Activated CD4-positive, alpha-beta T cell treated with anti-CD3 and anti-CD28 coated beads, Interleukin-2, amount 50 U/mL, for 16 hours (primary cell): ENCODE measurements at places on chromosomes 5 and 9.

DNA sequence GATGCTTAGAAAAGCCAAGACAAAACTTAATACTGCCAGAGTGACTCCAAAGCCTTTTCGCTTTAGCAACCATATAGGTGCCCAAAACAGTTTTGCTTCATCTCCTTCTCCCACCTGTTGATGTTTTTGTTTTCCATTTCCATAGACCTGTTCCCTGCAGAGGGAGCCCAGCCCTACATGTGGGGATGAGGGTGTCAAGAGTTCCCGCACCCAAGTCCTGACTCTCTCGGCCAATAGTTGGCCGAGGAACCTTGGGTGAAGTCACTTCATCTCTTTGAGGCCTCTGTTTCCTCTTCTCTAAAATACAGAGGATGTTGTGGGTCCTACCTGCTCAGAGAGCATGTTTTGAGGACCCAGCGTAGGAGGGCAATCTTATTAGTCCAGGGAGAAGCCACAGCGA is 38.5 kb upstream of the LCP2 start:
- DNase-seq: no peak

DNA sequence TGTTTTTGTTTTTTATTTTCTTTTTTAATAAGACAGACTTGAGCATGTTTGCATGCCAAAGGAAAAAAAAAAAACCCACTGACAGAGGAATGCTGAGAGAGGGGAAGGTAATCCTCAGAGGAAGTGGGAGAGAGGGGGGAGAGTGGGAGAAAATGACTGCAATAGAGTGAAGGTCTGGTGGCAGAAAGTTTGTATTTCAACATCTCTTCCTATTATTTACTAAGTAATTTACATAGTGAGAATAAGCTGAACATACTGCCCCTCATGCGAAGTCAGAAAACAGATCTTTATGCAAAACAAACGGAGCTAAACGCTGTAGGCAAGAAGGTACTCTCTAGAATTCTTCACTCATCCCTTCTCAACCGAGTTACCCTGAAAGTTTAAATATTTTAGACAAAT is 45.0 kb downstream of the ELL2 start:
- no peak for DNase-seq

DNA sequence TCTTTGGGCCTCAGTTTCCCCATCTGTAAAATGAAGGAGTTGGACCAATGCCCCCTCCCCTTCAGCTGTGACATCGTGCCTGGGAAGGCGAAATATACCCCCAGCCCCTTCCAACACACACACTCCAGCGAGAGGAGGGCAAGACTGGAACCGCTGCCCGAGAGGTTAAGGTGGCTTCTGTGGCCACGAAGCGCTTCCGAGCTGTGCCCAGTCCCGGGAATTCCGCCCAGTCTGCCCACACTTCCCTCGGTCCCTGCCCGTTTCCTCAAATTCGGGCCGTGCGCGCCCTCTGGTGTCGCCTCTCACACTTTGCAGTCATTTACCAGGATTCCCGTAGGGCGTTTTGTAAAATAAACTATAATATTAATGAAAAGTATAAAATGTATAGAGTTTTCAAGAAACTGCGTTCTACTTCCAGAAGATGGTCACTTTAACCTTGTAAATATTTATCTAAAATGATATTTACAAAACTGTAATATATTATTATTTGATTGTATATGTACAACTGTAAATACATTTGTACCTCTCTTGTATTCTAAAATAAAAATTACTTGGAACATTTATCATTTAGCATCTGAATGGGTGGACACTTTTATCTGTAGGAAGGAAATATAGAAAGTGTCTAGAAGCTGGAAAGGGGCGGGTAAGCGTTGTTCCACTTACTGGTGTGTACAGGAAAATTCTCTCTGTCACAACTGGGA is 11.0 kb upstream of the EXOSC2 start:
- DNase-seq: peak; percentile 58

DNA sequence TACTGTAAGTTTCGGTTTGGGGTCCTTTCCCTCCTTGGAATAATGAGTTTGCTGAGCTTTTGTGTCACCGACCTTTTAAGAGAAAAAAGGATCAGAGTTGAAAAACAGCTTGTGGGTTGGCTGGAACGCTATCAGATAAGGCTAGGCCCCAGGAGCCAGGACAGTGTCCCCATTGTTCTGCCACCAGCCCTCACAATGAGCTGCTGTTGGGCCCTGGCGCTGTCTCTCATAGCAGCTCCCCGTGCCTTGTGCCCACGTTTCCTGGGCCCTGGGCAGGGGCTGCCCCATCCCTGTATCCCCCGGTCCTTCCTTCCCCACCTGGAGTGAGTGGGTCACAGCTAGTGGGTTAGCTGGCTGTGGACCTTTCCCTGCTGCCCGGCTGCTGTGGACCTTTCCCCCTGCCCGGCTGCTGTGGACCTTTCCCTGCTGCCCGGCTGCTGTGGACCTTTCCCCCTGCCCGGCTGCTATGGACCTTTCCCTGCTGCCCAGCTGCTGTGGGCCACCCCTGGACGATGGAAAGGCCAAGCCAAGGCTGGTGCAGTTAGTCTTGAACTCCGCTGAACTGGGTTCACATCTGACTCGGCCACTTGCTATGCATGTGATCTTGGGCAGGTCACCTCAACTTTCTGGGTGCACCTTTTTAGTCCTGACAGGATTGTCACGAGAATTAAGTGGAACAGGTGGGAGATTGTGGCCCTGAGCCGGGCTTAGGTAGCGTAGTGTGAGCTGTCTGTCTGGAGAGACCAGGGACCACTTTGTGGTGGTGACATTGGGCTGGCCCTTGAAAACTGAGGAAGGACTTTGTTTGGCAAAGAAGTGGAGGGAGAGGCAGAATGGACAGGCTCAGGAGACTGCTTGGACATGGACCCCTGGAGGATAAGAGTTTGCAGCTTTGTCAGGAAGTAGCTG is 99.5 kb downstream of the DAB2IP start:
- DNase-seq: no peak

- no peak for DNase-seq
Observed at GRCh38 chr9:116491219-116491618, 195.9 kb upstream of the TRIM32 start.

DNA sequence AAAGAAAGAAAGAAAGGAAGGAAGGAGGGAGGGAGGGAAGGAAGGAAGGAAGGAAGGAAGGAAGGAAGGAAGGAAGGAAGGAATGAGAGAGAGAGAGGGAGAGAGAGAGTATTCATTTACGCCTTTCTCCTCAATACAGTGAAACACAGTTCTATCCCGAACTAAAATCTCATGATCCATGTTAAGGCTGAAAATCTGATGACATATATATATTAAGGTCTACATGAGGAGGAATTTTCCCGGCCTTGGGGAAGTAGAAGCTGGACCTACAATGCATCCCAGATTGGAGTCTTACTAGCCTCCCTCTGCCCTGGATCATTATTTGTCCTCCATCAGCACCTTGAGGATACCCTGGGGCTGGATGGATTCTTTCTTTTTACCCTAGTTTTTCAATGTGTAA is 95.1 kb upstream of the DAPK1 start:
- DNase-seq: no peak

DNA sequence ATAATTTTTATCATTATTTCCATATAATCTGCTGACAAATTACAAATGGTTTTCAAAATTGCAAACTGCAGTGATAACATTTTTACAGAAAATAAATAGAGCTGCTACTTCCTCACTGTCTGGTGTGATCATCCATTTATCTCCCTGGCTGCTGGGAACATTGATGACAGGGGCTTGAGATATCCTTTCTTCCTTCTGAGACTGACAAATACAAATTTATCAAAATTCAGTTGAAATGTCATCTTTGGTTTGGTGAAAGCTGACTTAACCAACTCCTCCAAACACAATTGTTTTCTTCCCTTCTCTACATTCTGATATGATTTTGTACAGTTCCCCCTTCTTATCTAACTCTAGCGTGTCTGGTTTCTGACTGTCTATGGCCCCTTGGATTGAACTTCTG is 611.8 kb upstream of the KLF4 start:
- DNase-seq: no peak

DNA sequence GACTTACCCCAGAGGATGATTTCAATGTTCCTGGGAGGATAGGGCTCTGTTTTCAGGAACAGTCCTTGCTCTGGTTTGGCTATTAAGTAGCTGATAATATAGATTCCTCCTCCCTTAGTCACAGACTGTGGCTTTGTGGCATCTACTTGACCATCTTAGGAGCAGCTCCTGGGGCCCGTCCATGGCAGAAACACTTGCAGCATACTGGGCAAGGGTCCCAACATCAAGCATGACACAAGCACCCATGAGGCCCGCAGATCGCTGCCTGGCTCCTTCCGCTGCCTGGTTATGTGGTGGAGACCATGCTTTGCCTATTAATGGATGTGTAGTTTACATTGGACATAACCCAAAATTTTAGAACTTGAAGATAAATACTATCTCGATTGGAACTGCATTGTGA is 170.1 kb downstream of the ICE1 start:
- DNase-seq: no peak

DNA sequence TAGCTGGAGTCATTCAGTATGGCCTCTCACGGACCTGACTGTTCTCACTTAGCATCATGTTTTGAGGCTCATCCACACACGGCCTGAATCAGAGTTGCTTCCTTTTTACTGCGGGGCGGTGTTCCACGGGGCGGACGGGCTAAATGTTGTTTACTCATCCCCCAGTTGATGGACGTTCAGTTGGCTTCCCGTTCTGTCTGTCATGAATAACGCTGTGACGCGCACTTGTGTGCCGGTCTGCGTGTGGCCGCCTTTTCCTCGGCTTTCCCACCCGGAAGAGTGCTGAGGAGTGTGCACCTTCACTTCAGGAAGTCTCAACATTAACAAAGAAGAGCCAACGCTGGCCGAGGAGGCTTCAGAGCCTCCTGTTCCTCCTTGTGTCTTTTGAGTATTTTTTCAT is 39.0 kb upstream of the IRX4 start:
- DNase-seq: no peak

GRCh38 chr5:43149231-43149630 is 28.5 kb downstream of the ZNF131 start:
- no peak for DNase-seq

- DNase-seq: no peak
Observed at GRCh38 chr5:158164296-158165047, 305.5 kb upstream of the CLINT1 start.

DNA sequence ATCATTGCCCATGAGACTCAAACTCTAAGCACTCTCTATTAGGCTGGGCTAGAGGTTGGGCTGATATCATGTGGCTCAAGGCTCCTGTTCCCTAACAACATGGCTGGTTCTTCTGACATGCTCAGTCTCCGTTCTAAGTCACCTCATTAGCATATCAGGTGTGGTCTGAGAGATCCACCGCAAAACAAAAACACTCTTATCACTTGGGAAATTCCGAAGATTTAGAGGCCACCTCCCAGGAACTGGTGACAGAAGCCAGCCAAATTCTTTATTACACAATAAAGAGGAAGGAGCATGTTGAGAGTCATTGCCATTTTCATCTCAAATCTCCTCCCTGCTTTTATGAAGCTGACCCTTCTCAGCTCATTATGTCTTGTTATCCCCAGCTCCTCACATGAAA is 107.6 kb downstream of the MSX2 start:
- DNase-seq: no peak

DNA sequence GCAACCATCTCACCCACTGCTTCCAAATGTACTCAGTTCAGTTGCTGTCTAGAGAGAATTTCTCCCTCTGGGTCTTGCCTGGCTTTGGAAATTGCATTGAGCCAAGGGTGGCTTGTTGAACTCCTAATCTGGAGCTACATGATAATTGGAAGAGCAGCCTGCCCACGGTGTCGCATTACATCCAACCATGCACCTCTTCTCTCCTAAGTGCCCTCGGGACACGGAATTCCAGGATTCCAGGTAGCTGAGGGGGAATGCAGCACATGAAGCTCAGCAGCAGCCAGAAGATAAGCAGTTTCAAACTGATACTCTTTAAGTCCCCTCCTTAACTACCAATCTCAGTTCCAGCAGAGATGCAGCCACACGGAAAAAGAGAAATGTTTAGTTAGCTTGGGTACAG is 509.4 kb upstream of the KLF4 start:
- DNase-seq: no peak

GRCh38 chr5:132557478-132558172 is 848 bp downstream of the RAD50 start:
- peak; percentile 59 for DNase-seq

- DNase-seq: no peak
Observed at GRCh38 chr5:38590838-38591522, 34.5 kb upstream of the LIFR start.

DNA sequence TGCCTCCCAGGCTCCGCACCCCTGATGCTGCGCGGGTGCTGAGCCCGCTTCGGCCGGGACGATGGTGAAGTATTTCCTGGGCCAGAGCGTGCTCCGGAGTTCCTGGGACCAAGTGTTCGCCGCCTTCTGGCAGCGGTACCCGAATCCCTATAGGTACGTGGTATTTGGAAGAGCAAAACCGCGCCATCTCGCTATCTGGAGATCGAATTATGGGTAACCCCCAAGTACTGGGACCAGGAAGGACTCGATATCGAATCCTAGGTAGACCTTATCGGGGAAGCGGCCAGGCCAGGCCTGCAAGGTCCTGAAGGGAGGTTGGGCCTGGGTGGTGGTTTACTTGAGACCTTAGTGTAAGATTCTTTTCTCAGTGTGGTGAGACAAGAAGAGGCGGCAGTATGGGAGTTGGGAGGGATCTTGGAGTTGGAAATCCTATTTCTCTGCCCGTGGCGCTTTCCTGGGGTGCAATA is 359 bp downstream of the PRELID1 start:
- DNase-seq: no peak

DNA sequence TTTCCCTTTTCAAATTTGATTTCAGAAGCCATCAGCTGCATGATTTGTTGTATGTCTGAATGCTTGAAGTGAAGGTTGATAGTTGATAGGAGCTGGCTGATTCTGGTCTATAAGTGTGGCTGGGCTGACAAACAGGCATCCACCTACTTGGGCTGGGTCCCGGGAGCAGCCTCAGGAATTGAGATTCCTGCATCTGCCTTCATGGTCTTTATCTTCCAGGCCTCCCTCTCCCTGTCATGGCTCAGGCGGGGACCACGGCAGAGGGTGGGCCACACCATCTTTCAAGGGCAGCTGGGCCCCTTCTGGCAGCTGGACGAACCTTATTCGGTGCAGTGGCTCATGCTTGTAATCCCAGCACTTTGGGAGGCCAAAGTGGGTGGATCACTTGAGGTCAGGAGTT is 55.9 kb downstream of the ROPN1L start:
- no peak for DNase-seq

DNA sequence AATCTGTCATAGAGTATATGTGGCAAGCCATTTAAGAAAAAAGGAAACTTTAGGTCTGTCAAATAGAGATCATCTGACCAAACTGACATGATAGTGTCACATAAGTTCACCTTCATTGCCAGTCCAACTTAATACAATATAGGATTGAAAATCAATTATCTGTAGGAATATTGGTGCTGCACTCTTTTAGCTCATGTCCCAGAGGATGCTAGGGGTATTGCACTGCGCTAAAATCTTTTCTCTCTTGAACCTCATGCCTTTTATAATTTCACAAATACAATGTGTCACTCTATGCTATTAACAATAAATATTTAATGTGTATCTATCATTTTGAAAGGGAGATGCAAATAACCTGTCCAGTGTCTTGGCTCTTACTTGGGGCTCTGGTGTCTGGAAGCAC is 72.4 kb upstream of the FAM120A start:
- DNase-seq: no peak
